ENCODE measurements at places on chromosomes 2 and 18.

GRCh38 chr2:194104687-194105086, 1552.3 kb upstream of the SLC39A10 start:
- DNase-seq, result no peak

- DNase-seq, result no peak
Observed at GRCh38 chr2:50773211-50773932, 258.6 kb downstream of the NRXN1 start.

GRCh38 chr2:173053043-173053699, 22.5 kb upstream of the MAP3K20 start:
- no peak for DNase-seq

- no peak for DNase-seq
Observed at GRCh38 chr2:234849678-234850077, 102.1 kb upstream of the SH3BP4 start.

GRCh38 chr18:840516-840915, 28.5 kb upstream of the YES1 start:
- DNase-seq, result no peak

All from activated gamma-delta T cell (primary cell).